ENCODE measurements at places on chromosomes 6 and 20.

GRCh38 chr20:8534368-8535160 is 402.5 kb downstream of the PLCB1 start:
- DNase-seq: no peak

DNA sequence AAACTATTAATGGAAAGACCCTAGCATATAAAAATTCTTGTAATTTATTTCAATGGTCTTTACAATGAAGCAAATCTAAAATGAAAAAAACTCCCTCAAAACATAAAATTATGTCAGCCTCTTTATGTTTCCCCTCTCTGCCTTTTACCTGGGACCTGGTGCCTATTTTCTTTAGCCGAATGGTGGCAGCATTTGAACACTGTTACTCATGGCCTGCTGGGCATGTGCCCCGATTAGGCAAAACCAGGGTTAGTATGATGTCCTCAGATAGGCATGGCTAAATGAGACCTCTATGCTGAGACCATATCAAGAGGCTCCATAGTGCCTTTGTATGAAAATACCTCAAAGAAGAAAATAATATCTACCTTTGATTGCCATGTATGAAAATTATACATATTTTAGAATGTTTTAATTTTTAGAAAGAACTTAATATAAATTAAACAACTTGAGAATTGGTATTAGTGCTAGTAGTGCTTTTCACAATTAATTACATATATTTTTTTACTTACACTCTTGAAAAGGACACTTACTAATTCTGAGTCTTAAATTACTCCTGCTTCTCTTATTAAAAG is 22.5 kb upstream of the C6orf58 start:
- no peak for DNase-seq

DNA sequence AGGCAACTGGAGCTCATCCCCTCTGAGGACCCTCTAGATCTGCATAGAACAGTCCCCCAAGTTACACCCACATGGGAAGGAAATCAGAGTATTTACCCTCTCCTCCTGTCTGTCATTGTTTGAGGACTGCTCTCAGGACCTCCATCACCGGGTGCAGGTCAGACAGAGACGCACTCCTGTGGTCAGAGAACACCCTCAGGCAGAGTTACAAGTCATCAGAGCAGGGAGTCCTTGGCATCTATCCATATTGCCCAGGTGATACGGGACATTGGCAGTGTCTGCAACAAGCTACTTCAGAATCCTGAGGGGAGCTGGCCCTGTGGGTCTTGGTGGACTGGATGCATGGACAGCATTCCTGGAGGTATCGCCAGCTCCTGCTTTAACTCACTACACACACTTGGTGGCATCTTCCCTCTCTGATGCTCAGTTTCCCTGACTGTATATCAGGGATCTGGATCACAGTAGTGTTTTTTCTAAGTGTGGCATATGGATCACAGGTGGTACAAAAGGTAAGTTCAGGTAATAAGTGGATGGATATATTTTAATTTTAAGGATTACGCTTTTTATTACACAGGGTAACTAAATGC is 15.1 kb upstream of the ISM1 start:
- no peak for DNase-seq

GRCh38 chr6:53090576-53090975 is 25.4 kb downstream of the FBXO9 start:
- DNase-seq: no peak

- DNase-seq: no peak
Observed at GRCh38 chr6:41199552-41200246, 1.2 kb downstream of the TREML2 start.

- DNase-seq: no peak
Observed at GRCh38 chr6:147192278-147192911, 11.8 kb upstream of the STXBP5 start.

- no peak for DNase-seq
Observed at GRCh38 chr20:57439993-57440392, 48.8 kb downstream of the RBM38 start.

DNA sequence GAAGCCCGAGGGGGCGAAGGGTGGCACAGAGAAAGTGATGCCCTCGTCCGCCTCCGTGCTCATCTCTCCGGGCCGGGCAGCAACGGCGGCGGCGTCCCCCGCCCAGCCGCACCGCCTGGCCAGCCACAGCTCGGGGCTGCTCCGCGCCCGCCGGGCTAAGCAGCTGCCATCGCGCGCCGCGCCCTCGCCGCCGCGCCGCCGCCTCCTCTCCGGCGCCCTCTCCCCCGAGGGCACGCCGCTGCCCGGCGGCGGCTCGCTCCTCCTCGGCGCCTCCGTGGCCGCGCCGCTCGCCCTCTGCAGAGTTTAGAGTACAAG is 225 bp downstream of the MAP3K5 start:
- no peak for DNase-seq

DNA sequence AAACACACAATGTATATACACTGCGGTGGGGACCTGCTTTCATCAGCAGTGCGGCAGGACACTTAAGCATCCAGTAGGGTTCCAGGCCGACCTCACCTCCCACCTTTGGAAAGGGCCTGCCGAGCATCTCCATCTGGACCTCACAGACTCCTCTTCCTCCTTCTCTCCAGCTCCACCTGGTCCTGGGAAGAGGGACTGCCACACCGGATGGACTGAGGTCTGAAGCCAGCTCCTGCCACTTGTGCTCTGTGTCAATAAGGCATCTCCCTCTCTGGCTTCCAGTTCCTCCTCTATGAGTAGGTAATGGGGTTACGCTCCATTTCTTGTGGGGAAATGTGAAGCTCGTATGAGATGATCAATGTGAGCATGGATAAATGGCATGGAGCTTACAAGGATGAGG is 19.1 kb upstream of the NNAT start:
- no peak for DNase-seq

- DNase-seq: no peak
Observed at GRCh38 chr6:90790058-90790457, 203.2 kb upstream of the MAP3K7 start.

DNA sequence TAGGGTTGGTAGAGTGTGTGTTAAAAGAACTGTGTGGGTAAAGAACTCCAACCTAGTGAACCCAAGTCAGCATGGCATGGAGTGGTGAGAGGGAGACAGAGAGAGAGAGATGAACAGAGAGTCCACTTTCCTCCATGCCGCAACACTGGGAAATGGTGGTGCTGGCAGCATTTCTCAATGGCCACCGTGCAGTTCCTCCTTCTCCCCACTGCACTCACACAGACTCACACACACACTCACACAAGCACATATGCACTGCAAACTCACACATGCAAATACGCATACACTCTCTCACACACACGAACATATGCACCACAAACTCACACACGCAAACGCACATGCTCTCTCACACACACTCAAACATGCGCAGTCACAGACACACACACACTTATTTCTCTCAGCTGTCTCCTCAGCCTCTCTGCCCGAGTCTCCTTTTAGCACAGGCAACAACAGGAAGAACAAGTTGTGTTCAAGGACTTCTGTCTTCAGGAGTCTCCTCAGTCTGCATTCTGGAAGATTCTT is 66.5 kb upstream of the LY86 start:
- no peak for DNase-seq

DNA sequence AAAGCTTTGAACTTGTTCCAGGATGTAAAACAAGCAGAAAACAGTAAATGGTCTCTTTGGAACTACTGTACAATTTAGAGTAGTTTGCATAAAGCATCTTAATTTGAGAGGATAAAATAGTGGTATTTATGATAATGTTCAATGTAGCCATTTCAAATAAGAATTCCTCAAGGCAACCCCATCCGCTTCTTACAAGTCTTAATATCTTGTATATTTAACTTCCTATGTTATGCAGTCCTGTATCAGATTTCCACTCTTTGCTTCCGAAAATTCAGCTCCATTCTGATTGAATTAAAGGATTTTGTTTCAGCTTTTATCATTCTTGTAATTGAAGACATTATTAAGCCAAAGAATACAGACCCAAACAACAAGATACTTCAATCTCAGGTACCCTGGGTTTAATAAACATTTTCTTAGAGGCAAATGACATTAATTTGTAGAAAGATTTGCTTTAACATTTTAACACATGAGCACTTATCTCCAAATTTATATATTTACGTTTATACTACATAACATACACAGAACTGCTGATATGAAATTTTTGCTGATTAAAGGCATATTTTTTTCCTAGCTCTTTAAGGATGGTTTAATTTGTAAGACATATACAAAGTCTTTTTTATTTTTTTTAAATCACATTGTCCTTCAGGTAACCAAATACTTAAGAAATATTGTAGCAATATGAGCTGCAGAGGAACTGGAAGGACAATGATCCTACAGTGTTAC is 131.1 kb upstream of the BEND3 start:
- no peak for DNase-seq

DNA sequence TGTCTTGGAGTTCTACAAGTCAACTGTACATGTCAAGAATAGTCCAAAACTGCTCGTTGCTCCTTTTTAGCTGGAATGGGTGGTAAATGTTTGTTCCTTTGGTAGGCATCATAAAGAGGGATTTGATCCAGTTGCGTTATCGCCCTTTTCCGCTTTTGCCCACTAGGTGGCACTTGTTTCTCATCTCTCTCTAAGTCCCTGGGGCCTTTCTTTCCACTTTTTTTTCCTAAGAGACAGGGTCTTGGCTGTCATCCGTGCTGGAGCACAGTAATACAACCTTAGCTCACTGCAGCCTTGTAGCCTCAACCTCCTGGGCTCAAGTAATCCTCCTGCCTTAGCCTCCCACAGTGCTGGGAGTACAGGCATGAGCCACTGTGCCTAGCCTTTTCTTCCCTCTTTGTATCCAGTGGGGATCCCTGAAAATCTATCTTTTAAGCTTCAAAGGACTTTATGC is 20.7 kb downstream of the GTPBP2 start:
- peak; percentile 29 for DNase-seq

- DNase-seq: no peak
Observed at GRCh38 chr6:14658886-14659561, 541.5 kb downstream of the CD83 start.

GRCh38 chr20:53901497-53902096 is 168.8 kb downstream of the BCAS1 start:
- DNase-seq: no peak

DNA sequence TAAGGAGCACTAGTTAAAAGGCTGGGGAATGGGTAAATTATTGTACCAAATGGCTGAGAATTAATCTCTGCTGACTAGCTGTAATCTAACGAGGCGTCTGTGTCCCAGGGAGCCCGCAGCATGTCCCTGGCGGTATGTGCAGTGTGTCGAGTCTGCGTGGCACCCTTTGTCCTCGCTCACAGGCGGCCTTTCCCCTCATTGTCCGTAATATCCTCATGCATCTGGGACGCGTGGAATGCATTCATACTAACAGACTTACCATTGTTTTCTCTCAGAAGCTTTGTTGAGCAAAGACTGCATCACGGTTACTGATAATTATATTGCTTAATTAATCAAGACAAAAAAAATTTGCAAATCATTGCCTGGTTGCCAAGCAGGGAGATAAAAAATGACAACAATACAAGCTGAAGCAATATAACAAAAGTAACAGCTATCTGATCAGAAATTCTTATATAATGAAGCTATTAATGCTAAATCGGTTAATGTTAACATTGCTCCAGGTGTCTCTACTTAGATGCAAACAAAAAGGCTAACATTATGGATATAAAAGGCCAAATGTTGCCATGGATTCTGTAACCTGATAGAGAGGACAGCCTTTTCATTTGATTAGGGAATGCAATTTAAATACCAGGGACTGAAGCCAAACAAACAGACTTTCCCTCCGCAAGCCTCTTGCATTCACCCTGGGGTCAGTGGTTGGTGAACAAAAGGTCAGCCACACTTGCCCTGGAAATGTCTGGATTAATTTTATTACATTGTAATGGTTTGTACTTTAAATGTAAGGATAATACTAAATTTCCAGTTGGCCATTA is 124.8 kb downstream of the INSM1 start:
- no peak for DNase-seq

- no peak for DNase-seq
Observed at GRCh38 chr6:84921891-84922290, 157.5 kb upstream of the TBX18 start.

DNA sequence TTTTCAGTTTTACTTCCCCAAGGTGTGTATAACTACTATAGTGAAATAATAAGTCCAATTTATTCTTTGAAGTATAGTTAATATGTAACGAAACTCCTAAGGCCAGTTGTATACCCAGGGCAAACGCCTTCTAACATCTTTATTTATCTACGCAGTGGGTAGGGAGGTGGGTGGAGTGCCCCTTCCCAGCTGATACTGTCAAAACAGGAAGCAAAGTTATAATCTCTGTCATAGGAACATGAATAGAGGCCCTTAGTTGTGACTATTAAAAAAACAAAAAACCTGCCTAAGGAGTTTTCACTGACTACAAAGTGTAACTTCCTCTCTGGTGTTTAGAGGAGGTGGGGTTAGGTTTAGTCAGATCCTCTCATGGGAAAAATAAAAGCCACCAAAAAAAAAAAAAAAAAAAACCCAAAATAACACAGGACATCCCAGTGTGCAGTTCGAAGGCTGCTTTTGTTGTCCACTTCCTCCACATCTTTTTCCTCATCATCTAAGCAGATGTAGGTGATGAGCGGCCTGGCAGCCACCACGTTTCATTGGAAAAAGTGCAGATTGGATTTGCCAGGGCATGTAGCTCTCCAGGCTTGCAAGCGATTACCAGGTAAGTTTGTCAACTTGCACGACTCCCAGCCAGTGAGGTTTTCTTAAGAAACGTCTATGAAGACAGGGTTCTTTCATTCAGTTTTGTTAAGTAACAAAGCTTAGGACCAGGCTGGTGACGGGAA is 58.7 kb downstream of the UTRN start:
- DNase-seq: no peak

GRCh38 chr6:67883500-67884366 is 751.3 kb upstream of the ADGRB3 start:
- no peak for DNase-seq

DNA sequence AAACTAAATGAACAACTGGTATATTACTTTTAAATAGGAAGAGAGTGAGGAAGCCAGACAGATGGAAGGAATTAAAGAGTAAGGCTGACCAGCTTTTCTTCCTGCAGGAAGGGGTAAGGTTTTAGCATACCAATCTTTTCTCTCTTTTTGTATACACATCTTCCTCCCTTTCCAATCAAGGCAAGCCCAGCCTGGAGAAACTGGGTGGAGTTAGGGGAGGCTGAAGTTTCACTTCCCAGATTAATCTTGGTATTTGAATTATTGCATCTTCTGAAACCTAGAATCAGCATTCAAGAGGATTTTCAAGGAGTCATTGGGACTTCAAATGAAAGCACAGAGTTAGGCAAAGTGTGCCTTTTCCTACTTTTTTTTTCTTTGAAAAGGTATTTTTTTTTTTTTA is 33.1 kb downstream of the TMEM14A start:
- DNase-seq: no peak

DNA sequence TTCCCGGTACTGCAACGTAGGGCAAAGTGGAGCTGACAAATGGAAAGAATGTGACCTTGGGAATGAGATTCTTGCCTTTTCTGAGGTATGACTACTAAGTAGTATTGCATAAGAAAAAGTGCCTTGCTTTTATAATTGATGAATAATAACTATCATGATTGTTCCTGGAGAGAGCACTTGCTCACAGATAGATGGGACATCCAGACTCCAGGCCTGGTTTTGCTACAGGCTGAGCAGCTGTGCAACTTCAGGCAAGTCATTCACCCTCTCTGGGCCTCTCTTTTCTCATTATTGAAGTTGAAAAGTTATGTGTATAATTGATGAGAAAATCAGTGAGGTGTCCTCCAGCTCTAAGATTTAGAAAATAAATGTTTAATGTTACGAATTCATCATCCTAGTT is 53.6 kb upstream of the MBOAT1 start:
- no peak for DNase-seq

- DNase-seq: no peak
Observed at GRCh38 chr20:31570735-31571617, 34.1 kb upstream of the ID1 start.
